ENCODE measurements at places on chromosomes 12 and 14.

DNA sequence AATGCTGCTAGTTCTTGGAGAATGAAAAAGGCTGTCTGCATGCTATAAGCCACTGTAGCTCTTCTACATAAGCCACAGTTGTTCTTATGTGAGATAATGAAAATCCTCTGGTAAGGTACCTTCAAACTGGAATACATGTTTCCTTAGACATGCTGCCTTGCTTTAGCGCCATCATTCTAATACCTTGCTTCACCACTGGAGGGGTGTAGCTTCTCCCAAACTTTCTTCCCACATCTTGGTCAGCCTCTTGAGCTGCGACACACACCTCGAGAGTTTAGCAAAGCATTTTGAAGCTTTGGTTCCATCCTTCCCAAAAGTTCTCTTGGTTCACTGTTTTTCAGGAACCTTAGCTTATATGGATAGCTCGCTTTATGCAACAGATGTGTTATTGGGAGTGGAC lies 69.5 kb downstream of the NKX2-1 start:
- DNase-seq: no peak

- DNase-seq: no peak
Measured at GRCh38 chr12:94922561-94922960, 80.9 kb downstream of the NDUFA12 start.

DNA sequence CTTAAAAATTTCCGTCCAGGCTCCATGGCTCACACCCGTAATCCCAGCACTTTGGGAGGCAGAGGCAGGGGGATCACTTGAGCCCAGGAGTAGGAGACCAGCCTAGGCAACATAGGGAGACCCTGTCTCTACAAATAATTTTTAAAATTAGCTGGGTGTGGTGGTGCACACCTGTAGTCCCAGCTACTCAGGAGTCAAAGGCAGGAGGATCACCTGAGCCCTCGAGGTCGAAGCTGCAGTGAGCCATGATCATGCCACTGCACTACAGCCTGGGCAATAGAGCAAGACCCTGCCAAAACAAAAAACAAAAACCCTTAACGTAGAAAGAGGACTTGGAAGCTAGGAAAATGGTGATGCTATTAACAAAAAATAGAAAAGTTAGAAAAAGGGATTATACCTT lies 2.0 kb upstream of the HECTD1 start:
- no peak for DNase-seq

GRCh38 chr12:53046655-53047220 lies 3.1 kb upstream of the TNS2 start:
- DNase-seq: no peak

DNA sequence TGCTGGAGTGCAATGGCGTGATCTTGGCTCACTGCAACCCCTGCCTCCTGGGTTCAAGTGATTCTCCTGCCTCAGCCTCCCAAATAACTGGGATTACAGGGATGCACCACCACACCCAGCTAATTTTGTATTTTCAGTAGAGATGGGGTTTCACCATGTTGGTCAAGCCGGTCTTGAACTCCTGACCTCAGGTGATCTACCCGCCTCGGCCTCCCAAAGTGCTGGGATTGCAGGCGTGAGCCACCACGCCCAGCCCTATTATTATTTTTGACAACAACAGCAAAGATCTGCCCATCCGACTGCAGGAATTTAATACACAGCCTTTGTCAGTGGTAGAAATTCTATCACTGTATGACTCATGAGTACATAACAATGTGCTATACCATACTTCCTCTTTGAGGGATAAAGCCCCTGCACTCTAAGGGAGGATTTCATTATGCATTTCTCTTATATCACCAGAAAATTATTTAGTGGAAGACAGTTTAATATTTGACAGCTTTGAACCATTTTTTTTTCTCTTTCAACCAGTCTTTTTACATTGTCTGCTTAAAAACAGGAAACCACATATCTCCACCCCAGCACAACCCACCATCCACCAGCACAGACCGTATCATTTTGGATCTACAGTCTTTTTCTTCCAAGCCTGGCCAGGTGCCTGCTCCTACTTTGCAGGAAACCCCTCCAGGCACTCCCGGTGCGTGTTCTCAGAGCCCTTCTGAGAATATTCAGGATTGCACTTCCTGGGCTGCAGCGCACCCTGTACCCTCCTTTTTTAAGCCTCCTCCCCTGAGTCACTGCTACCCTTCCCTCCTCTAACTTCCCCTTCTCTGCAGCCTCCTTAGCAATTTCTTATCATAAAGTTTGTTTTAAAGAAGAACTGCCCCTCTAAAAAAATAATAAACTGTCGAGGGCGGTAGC lies 594 bp downstream of the ARHGDIB start:
- peak; percentile 59 for DNase-seq

GRCh38 chr14:55430024-55430690 lies 10.3 kb downstream of the TBPL2 start:
- DNase-seq: peak; percentile 27

DNA sequence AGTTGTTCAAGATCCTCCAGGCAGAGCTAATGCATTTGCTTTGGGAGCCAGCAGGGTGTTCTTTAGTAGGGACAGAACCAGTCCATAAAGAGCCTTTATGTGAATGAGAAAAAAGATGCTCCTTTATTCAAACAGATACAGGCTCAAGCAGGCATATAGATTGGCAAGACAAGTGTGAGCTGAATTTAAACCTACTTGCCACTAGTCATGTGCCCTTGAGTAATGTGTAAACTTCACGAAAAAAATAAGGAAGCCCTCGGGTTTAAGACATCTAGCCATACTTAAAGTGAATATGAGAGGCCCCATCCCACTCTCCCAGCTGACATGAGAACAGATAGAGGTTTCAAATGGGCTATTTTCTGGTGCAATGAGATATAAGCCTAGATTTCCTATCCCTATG lies 43.1 kb upstream of the STRAP start:
- no peak for DNase-seq

DNA sequence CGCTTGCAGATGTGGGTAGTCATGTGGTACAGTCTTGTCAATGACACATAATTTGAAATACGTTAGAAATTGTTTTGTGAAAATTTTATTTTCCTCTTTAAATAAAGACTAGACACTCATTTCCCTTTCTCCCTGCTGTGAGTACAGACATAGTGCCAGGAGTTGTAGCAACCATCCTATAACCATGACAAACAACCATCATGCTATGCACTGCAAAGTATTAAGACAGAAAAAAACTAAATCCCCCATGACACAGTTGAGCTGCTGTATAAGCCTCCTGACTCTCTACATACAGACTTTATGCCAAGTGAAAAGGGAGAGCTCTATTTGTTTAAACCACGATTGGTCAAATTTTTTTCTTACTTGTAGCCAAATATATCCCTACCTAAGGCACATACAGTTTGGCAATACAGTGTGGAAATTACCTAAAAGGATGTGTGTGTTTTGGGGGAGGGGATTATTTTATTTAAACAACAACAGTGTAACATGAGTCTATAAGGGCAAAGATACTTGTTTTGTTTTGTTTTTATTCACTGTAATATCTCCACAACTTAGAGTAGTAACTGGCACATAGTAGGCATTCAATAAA lies 45.0 kb upstream of the KRR1 start:
- no peak for DNase-seq

DNA sequence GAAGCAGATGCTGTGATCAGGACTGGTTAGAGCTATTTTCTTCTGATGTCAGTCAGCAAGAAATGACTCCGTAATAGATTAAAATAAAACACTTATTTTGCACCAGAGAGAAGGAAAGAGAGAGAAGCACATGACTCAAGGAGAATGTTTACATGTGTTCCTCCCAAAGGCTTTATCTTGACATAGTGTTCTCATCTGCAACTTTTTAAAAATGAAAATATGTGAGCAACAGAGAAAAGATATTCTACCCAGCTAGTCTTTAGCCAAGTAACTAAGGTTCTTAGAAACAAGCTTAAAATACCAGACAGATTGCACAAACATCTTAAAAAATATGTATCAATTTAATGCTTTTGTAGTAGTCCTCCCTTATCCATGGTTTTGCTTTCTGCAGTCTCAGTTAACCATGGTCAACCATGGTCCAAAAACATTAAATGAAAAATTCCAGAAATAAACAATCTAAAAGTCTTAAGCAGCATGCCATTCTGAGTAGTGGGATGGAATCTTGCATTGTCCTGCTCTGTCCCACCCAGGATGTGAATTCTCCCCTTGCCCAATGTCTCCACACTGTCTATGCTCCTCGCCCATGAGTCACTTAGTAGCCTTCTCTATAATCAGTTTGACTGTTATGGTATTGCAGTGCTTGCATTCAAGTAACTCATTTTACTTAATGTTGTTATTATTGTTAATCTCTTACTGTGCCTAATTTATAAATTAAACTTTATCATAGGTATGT lies 9.9 kb downstream of the SERPINA10 start:
- DNase-seq: no peak

GRCh38 chr12:48022676-48023385 lies 18.6 kb upstream of the COL2A1 start:
- no peak for DNase-seq

DNA sequence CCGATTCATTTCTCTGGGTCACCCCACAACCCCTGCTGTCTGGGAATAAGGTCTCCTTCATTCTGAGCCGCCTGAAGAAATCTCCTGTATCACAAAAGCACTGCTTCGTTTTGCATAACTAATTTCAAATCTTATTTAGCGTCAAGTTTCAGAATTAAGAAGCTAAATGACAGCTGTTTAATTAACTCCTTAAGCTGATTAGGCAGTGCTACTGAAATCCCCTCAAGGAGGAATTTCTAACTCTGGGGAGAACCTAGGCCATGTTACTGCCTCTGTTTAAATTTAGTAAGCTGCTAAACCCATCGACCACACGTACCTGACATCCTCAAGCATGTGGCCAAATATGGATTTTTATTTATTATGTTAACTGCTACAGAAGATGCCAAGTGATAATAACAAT lies 373.6 kb downstream of the GLT1D1 start:
- no peak for DNase-seq

GRCh38 chr14:101925152-101925551 lies 39.2 kb upstream of the DYNC1H1 start:
- DNase-seq: no peak

- no peak for DNase-seq
Measured at GRCh38 chr12:25320123-25321006, 69.6 kb upstream of the KRAS start.

DNA sequence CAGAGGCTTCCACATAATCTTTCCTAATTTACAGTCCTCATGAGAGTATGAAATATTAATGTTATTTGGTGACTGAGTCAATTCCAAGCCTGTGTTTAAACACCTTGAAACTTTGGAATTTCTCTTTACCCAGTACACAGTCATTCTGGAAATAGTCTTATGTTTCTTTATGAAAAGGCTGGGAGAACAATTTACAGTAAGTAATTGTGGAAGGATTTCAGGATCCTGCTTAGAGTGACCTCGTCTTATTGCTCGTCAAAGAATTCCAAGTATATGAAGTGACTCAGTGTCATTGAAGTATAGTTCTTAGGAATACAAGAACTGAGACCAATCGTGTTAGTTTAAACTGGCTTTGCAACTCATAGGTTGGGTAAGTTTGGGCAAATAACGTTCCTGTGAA lies 634.2 kb downstream of the SLC16A7 start:
- no peak for DNase-seq

DNA sequence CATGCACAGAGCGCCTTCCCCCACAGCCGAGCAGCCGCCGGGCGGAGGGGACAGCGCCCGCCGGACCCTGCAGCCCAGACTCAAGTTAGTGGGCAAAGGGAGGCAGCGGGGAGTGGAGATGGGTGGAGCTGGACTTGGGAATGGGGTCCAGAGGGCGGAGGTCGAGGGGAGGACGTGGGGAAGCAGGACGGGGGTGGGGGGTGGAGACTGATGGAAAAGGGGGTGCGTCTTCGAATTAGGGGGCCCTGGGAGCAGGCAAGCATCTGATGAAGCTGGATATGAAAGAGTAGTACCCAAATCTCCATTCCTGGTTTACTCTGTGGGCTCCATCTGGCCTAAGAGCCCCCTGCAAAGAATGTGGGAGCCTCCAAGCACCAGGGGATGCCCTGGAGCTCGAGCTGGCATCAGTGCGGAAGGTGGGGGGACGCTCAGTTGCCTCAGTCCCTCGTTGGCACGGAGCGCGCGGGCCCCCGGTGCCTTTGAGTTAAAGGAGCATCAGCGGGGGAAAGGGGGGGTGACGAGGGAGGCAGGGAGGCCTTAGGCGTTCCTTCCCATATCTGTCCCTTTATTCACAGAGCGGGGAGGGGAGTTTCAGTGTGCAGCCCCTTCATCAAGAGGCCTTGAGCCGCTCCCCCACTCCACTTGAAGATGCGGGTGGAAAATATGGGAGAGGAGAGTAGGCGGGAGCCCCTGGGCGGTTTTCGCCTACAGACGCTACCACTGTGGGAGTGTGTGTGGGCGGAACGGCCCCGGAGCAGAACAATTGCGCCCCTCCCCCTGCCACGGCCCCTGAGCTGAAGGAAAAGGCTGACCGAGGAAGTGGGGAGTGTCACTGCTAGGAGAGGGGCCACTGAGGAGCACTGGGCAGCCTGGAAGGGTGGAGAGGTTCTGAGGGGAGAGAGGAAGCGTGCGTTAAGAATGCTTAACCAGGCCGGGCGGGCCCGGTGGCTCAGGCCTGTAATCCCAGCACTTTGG lies 644 bp downstream of the NAB2 start:
- DNase-seq: peak; percentile 74

GRCh38 chr12:33794954-33795353 lies 227.3 kb upstream of the ALG10 start:
- no peak for DNase-seq

GRCh38 chr14:83798421-83798820 lies 1731.5 kb upstream of the FLRT2 start:
- DNase-seq: no peak

- peak; percentile 7 for DNase-seq
Measured at GRCh38 chr12:56220611-56221231, 1.0 kb downstream of the RNF41 start.

GRCh38 chr12:25266497-25266896 lies 15.8 kb upstream of the KRAS start:
- DNase-seq: no peak

- DNase-seq: no peak
Measured at GRCh38 chr12:47983541-47984115, 20.2 kb downstream of the TMEM106C start.

DNA sequence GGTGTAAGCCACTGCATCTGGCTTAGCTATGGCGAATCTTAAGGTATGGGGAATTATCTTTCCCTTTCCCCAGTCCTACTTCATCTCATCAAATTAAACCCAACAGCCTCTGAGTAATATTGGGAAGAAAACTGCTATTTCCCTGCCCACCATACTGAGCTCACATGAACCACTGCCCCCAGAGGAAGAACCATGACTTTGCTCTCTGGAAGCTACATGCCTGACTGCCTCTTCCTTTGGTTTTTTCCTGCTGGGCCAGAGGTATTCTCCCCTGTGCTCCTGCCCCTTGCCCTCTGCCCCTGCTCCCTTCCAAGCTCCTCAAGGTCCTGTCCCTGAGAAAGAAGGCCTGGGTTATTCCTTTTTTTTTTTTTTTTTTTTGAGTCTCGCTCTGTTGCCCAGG lies 15.2 kb downstream of the RILPL2 start:
- DNase-seq: no peak

- peak; percentile 57 for DNase-seq
Measured at GRCh38 chr12:118357257-118358007, 15.3 kb downstream of the TAOK3 start.
